ENCODE measurements at places on chromosomes 11 and 22.

GRCh38 chr22:41001722-41002122 lies 50.5 kb downstream of the RBX1 start:
- no peak for DNase-seq

- no peak for DNase-seq
Observed at GRCh38 chr11:128316541-128317227, 270.7 kb downstream of the ETS1 start.

DNA sequence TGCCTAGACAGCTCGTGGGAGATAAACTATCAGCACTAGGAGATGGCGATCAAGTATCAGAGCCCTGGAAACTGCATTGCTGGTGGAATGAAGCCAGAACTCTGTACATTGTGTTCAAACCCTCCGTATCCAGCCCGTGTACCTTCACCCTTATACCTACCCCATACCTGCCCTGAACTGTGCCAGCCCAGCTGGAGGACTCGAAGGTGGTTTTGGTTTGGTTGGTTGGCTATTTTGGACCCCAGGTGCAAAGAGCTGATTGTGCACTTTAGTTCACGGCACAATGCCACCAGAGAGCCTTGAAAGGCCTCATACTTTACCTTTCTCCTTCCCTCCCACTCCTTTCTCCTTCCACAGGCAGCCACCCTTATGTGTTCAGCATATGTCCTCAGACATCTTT lies 16.0 kb downstream of the FAM83F start:
- no peak for DNase-seq

- DNase-seq, result no peak
Observed at GRCh38 chr11:89182773-89183518, 5.3 kb downstream of the TYR start.

DNA sequence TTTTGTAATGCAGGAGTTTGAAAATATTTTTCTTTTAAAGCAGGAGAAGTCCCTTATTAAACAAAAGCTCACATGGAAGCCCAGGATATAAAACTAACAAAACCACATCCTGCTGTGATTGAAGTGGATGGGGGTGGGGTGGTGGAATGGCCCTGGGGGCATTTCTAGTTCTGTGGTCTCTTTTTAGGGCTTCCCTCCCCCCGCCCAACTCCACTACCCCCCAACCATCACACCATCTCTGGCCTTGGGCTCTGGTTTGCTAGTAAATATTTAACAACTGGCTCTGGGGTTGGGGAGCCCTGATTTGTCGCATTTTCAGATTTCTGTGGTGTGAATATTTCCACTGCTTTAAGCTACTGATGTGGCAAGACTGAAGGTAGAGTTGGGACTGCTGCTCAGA lies 279.6 kb upstream of the PLET1 start:
- no peak for DNase-seq
